NCI-H460 (cell line): ENCODE measurements at places on chromosomes 7 and 10.

DNA sequence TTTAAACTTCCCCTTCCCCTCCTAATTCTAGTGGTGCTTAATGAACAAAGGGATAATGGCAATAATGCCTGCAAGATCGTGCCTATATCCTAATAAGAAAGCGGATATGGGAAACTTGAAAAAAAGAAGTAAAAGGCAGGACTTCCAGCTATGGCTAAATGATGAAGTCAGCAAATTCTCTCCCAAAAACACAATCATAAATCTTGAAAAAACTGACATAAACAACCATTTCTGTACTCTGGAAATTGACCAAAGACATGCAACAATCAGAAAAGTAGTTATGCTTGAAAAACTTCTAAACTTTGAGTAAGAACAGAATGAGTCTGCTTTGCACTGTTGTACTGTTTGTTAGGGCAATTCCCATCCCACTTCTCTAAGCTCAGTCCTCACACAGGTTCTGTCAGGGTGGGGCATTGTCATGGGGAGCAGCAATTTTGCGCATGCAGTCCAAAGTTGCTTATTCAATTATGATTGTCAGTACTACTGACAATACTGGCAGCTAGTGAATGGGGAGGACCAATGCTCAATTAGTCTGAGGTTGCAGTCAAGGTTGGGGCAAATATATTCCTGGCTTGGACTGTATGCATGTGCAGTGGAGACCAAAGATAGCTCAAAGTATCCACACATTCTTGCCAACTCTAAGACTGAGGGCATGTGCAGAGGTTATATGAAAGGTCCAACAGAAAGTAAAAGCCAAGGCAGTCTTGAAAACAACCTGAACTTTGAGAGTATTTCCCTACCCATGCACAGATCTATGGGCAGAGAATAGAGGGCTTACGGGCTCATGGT is 34.1 kb upstream of the ARHGAP22 start:
- DNase-seq, result no peak

DNA sequence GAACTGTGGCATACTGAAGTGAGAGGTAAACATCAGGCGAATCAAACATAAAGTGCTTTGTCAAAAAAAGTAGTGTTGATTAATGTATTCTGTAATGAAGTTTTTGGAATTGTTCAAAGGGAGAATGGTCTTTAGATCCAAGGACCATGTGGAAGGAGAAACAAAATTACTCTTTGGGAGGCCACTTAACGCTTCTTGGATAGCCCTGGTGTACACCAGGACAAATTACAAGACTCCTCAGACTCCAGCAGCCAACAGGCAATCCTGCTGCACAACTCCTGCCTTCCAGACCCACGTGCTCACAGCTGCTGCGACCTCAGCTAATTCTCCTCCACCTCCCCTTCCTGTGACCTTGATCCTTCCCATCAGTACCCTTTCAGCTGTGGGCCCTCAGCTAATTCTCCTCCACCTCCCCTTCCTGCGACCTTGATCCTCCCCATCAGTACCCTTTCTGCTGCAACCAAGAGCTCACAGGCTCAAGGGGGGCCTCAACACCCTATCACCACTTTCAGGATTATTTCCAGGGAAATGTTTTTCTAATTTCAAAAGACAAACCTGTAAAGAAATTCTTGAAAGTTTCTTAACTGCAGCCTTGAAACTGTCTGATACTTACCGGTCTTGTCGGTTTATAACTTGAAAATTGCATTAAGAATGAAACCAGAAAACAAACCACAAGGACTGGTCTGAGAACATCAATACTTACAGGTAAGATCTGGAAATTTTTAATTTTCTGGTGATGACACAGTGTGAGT is 29.7 kb upstream of the DDC start:
- no peak for DNase-seq

GRCh38 chr7:52107355-52107754 is 790.7 kb upstream of the COBL start:
- no peak for DNase-seq

- DNase-seq, result no peak
Measured at GRCh38 chr10:101263150-101263752, 34.0 kb upstream of the LBX1 start.
